ENCODE measurements at places on chromosomes 6 and 20.
A peak's percentile ranks its signal among the peaks of the same experiment; 100 is the strongest.

GRCh38 chr20:47338131-47338628 lies 18.3 kb downstream of the ZMYND8 start:
- no peak for DNase-seq

DNA sequence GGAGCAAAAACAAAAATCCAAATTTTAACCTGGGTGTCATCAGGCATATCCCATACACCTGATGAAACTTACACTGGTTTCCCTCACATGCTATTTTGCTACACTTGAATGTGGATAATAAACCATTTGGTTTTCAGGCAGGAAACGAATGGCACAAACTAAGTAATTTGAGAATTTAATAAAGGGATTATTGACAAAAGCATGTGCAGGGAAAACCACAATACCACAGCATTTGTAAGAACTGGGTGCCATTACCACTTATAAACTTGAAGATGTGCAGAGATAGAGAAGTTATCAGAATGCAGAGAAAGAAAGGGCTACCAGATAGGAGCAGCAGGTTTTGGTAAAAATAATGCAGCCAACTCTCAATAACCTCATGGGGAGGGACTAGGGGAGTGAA lies 151.2 kb downstream of the RFX6 start:
- DNase-seq = no peak

DNA sequence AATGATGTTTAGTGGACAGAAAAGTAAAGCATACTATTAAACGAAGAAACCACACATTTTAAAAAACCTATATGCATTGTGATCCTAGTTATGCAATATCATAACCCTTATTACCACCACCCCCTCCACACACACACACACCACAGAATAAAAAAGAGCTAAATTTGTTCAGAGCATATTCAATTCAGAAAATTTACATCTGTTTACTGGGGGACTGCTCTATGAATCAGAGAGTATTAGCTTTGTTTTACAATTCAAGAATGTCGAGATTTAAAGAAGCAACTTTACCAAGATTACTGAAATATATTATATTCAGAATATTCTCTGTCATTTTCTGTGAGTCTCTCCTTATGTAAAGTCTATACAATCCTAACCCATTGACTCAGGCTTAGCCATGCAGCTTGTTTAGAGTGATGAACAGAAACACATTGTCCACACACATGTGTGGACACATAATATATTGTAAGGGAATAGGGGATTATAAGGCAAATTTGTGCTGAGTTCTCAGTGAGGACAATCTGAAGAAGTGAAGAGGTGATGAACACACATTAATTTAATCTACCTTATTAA lies 369.6 kb upstream of the MARCKS start:
- no peak for DNase-seq

DNA sequence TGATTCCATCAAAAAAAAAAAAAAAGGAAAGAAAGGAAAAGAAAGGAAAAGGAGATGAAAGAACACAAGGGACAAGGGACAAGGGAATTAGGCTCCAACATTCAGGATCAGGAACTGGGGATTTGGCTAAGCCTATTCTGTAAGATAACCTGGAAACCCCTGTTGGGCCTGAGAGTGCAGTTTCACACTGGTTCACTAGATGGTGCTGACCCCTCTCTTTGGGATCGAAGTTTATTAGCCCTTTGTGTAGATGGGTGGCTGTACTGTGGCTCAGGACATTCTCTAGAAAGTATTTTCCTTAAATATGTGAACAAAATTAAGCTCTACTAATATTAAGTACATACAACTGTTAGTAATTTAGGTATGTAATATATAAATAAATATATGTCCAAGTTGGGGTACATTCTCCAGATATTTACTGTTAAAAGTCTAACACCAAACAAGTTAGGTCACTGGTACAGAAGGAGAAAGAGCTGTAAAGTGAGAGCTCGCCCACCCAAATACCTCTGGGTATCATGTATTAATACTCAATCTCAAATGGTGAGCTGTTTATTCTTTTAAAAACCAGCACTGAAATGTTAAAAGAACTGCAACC lies 6.3 kb downstream of the OR2A4 start:
- peak; percentile 71 for DNase-seq
